ENCODE measurements at places on chromosomes 1 and 21.
A peak's percentile ranks its signal among the peaks of the same experiment; 100 is the strongest.

DNA sequence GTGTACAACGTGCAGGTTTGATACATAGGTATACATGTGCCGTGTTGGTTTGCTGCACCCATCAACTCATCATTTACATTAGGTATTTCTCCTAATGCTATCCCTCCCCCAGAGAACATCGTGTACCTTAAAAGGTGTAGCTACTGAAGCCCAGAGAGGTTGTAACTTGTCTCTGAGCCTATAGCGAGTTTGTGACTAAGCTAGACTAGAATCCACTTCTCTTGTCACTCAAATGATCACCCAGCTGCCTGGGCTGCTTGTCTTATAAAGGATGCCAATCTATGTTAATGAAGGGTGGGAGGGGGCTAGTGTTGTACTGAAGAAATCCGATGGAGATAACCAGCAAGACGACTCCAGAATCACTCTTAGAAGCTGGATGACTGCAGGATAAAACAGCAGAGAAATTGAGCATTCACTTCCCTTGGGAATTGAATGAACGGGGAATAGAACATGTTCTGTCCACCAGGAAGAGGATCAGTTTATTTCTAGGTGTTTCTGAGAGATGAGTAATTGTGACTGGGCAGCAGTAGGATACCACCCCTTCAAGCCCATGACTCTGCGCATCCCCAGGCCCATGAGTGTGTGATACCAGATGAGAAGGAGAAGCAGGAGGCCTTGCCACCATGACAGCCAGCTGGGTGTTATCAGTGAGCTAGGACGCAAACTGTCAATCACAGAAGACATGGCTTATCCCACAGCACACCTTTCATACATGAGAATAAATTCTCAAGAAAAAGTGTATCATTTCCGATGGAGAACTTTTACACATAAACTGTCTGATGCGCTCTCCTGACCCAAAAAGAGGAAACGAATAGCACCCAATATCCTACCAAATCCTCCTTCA lies 390.4 kb downstream of the NTNG1 start:
- no peaks in the 10 kb centered on the region for H3K4me1 ChIP-seq
- no peak overlapping the region for H3K27ac ChIP-seq
- no peaks in the 10 kb centered on the region for H3K36me3 ChIP-seq
- DNase-seq, result no peak
- no peak overlapping the region for H3K4me3 ChIP-seq

DNA sequence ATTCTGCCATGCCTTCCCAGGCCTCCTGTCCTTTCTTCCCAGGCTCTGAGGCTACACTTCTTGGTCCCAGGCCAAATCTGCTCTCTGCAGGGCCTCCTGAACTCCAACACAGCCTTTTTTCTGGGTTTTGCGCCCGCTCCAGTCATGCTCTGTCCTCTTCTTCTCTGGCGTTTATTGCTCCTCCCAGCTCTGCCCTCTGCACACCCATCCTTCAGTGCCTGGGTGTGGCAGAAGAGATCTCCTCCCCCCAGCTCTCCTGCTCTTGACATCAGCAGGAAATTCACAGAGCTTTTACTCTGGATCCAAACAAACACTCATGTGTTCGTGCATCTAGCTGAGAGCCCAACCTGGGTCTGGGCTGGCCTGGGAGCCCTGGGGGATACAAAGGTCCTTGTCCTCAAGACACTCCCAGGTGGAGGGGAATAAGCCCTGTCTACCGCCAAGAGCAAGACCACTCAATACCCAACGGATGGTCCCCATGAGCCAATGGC lies 22.9 kb upstream of the EPS8L3 start:
- H3K27ac ChIP-seq, result peak overlapping the region; percentile 60
- H3K36me3 ChIP-seq, result no peaks in the 10 kb centered on the region
- peaks cover 40% of the 10 kb centered on the region for H3K4me1 ChIP-seq

- no peaks in the 10 kb centered on the region for H3K36me3 ChIP-seq
- no peaks in the 10 kb centered on the region for H3K4me1 ChIP-seq
- H3K27me3 ChIP-seq, result peaks cover 4% of the 10 kb centered on the region
- no peak for DNase-seq
Measured at GRCh38 chr1:164320790-164321731, 237.9 kb upstream of the PBX1 start.

DNA sequence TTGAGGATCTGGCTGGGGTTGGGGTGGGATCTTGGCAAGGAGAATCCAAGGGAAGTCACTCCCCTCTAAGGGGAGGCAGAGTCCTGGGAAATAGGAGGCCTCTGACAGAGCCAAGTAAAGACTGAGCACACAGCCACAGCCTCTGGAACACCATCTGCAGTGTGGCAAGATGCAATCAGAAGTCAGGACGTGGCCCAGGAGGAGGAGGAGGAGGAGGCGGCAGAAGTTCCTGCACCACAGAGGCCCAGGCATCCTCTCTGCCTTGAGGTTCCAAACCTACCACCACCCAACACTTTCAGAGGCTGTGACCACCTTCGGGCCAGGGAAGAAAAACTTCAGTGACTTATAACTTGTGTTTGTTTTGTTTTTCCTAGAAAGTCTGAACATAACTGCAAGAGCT lies 23.7 kb upstream of the KCNE2 start:
- H3K27ac ChIP-seq, result no peak overlapping the region
- H3K4me3 ChIP-seq, result no peak overlapping the region
- no peaks in the 10 kb centered on the region for H3K27me3 ChIP-seq
- H3K4me1 ChIP-seq, result peaks cover 6% of the 10 kb centered on the region
- no peaks in the 10 kb centered on the region for H3K36me3 ChIP-seq
- no peak for DNase-seq

- no peak overlapping the region for H3K27ac ChIP-seq
- no peak for DNase-seq
- H3K4me3 ChIP-seq, result no peak overlapping the region
- no peaks in the 10 kb centered on the region for H3K36me3 ChIP-seq
- H3K27me3 ChIP-seq, result no peaks in the 10 kb centered on the region
- no peaks in the 10 kb centered on the region for H3K4me1 ChIP-seq
Measured at GRCh38 chr1:79235301-79236002, 228.9 kb upstream of the ADGRL4 start.

DNA sequence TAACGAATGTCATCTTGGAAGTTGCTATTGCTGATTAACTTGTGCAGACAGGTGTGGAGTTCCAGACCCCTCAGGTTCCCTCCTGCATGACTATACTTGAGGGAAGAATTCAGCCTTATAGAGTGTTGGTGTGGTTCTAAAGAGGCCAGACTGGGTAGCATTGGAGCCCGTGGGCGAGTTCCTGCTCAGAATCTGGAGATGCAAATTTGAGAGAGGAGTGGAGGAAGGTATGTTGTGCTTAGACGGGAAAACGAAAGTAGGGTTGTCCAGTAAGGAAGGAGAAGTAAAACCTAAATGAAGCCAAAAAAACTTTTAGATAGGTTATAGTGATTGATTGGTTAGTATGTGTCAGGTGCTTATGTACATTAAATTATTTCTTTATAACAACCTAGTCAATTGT lies 79.2 kb downstream of the ZNF326 start:
- H3K4me3 ChIP-seq, result no peak overlapping the region
- no peaks in the 10 kb centered on the region for H3K4me1 ChIP-seq
- peaks cover 4% of the 10 kb centered on the region for H3K27me3 ChIP-seq
- H3K27ac ChIP-seq, result no peak overlapping the region

DNA sequence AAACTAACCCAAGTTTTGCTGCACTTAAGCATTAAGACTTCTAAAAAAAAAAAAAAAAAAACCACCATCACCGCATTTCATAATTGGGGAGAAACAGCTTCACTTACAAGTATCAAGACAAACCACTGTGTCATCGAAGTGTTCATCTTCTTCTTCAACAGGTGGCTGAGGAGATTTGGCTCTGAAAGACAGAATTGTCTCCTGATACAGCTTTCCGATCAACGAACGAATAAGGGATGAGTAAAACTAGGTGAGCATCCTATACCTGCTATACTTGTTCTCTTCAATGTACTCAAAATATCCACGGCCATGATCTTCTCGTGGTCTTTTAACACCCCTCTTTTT lies 2.0 kb downstream of the HNRNPU start:
- no peak for DNase-seq
- no peaks in the 10 kb centered on the region for H3K27me3 ChIP-seq
- peaks cover 55% of the 10 kb centered on the region for H3K36me3 ChIP-seq
- H3K4me1 ChIP-seq, result peaks cover 51% of the 10 kb centered on the region
- H3K27ac ChIP-seq, result peak overlapping the region; percentile 91
- H3K4me3 ChIP-seq, result peak overlapping the region; percentile 89

DNA sequence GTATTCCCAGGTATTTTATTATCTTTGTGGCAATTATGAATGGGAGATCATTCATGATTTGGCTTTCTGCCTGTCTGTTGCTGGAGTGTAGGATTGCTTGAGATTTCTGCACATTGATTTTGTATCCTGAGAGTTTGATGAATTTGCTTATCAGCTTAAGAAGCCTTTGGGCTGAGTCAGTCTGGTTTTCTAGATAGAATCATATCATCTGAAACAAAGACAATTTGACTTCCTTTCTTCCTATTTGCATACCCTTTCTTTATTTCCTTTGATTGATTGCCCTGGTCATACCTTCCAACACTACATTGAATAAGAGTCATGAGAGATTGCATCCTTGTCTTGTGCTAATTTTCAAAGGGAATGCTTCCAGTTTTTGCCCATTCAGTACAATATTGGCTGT lies 8.0 kb downstream of the OR2L3 start:
- H3K27ac ChIP-seq, result no peak overlapping the region
- no peaks in the 10 kb centered on the region for H3K36me3 ChIP-seq
- H3K27me3 ChIP-seq, result no peaks in the 10 kb centered on the region
- no peaks in the 10 kb centered on the region for H3K4me1 ChIP-seq
- H3K4me3 ChIP-seq, result no peak overlapping the region

GRCh38 chr21:35587841-35588380 lies 472.4 kb downstream of the SETD4 start:
- no peaks in the 10 kb centered on the region for H3K36me3 ChIP-seq
- peaks cover 12% of the 10 kb centered on the region for H3K27me3 ChIP-seq
- DNase-seq, result no peak
- H3K27ac ChIP-seq, result no peak overlapping the region

- no peak overlapping the region for H3K27ac ChIP-seq
- no peak for DNase-seq
- H3K27me3 ChIP-seq, result no peaks in the 10 kb centered on the region
Measured at GRCh38 chr1:154770897-154771594, 99.0 kb downstream of the KCNN3 start.

DNA sequence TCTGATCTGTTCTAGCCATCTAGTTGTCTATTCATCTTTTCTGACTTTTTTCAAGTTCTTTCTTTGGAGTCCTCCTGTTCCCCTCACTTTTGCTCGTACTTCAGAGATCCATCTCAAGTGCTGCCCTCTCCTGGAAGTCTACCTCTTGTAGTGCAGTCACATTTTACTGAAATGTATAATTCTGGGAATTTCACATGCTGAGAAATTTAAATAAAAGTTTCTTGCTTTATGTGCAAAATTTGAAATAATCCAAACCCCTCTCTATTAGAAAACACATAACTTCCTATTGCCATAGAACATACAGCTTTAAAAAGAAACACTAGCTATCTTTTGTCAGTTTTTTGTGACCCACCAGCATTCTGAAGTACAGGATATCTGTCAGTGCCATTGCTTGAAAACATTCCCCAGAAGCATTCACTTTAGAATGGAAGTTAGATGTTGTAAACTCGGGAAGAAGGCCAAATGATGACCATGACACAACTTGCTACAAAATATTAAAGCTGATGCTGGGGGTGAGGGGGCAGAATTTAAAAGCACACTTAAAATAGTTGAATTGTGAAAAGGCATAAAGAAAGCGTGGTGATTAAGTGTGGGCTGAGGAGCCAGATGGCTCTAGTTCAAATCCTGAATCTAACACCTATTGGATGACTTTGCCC lies 22.0 kb downstream of the RLF start:
- no peak overlapping the region for H3K4me3 ChIP-seq
- no peak overlapping the region for H3K27ac ChIP-seq
- no peak for DNase-seq
- peaks cover 21% of the 10 kb centered on the region for H3K36me3 ChIP-seq
- no peaks in the 10 kb centered on the region for H3K27me3 ChIP-seq

DNA sequence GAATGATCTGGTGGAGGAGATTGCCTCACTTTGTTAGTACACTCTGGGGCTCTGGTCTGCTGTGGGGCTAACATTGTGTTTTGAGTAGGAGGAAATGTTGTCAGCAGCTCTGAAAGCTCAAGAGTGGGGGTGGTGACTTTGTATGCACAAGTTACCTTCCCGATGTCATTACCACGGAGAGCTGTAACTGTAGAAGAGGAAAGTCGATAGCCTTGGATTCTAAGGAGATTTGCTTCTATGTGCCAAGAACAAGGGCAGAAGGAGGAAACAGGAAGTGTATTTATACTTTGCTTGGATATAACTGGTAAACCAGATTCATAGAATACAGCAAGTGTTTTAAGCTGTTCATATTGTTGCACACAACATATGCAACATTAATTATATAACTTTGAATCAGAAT lies 196.1 kb downstream of the AMY1C start:
- H3K36me3 ChIP-seq, result no peaks in the 10 kb centered on the region
- H3K4me3 ChIP-seq, result no peak overlapping the region
- no peaks in the 10 kb centered on the region for H3K4me1 ChIP-seq

DNA sequence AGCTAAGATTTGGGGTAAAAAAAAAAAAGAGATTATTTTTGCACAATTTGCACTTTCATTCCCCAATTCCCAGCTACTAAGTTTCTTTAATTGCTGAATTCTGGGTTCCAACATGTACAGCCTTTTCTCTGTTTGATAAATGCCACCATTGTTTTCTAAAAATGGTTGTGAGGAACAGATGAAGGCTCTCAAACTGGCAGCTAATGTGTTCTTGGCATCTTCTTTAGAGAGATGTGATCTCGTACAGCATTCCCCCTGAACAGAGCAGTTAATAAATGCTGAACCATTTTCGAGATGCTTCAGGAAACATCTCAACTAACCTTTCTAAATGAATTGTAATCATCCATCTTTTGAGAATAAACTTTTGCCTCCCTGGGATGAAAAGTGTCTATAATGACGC lies 107.9 kb upstream of the DYNLT5 start:
- no peak for DNase-seq
- no peaks in the 10 kb centered on the region for H3K4me1 ChIP-seq
- peaks cover 9% of the 10 kb centered on the region for H3K27me3 ChIP-seq
- H3K4me3 ChIP-seq, result no peak overlapping the region

DNA sequence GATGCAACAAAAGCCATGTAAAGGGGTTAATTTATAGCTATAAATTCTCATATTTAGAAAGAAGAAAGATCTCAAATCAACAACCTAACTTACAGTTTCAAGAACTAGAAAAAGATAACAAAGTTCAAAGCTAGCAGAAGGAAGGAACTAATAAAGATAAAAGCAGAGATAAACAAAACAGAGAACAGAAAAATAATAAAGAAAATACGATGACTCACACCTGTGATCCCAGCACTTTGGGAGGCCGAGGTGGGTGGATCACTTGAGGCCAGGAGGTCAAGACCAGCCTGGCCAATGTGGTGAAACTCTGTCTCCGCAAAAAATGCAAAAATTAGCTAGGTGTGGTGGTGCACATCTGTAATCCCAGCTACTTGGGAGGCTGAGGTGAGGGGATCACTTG lies 12.4 kb upstream of the TMEM183A start:
- no peak overlapping the region for H3K27ac ChIP-seq
- no peak overlapping the region for H3K4me3 ChIP-seq
- H3K4me1 ChIP-seq, result peaks cover 13% of the 10 kb centered on the region
- H3K27me3 ChIP-seq, result peaks cover 75% of the 10 kb centered on the region

GRCh38 chr1:19478322-19478721 lies 7.0 kb downstream of the CAPZB start:
- peak overlapping the region; percentile 88 for H3K4me3 ChIP-seq
- peaks cover 85% of the 10 kb centered on the region for H3K4me1 ChIP-seq
- no peaks in the 10 kb centered on the region for H3K27me3 ChIP-seq
- peak overlapping the region; percentile 93 for H3K27ac ChIP-seq
- H3K36me3 ChIP-seq, result peaks cover 57% of the 10 kb centered on the region
- no peak for DNase-seq

All from T-helper 2 cell treated with Interferon-gamma antibody and Interleukin-4, amounts not matched to agents 5 μg/mL and 100 μg/mL, for 36 hours (primary cell).